NCI-H2107 (cell line): ENCODE measurements at places on chromosomes 5 and 9.

GRCh38 chr9:8391132-8391531, 591.6 kb upstream of the DMAC1 start:
- DNase-seq: no peak

GRCh38 chr5:34608859-34609648, 47.1 kb upstream of the RAI14 start:
- DNase-seq: no peak

GRCh38 chr5:133627180-133627579, 14.8 kb upstream of the FSTL4 start:
- no peak for DNase-seq

DNA sequence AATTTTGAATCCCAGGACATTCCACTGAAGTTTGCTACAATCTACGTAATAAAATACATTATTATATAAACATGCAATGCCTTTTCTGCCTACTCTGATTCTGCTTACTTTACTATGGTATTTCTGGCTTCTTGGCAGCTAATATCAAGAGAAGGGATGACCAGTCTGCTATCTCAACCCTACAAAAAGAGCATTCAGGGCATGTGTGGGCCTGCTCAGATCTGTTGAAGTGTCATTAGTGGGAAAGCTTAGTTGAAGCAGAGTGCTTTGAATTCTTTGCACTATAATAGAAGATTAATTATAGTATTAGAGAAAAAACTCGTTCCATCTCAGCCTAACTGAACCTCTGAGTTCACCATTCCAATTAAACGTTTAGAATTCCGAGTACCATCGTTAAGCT, 339.5 kb upstream of the ISL1 start:
- DNase-seq: no peak

GRCh38 chr5:2324788-2325187, 426.7 kb downstream of the IRX2 start:
- no peak for DNase-seq

- DNase-seq: no peak
These were observed 247.9 kb downstream of the TRPM3 start for GRCh38 chr9:70873506-70873905.

- DNase-seq: no peak
These were observed 14.3 kb downstream of the SYK start for GRCh38 chr9:90815944-90816357.

DNA sequence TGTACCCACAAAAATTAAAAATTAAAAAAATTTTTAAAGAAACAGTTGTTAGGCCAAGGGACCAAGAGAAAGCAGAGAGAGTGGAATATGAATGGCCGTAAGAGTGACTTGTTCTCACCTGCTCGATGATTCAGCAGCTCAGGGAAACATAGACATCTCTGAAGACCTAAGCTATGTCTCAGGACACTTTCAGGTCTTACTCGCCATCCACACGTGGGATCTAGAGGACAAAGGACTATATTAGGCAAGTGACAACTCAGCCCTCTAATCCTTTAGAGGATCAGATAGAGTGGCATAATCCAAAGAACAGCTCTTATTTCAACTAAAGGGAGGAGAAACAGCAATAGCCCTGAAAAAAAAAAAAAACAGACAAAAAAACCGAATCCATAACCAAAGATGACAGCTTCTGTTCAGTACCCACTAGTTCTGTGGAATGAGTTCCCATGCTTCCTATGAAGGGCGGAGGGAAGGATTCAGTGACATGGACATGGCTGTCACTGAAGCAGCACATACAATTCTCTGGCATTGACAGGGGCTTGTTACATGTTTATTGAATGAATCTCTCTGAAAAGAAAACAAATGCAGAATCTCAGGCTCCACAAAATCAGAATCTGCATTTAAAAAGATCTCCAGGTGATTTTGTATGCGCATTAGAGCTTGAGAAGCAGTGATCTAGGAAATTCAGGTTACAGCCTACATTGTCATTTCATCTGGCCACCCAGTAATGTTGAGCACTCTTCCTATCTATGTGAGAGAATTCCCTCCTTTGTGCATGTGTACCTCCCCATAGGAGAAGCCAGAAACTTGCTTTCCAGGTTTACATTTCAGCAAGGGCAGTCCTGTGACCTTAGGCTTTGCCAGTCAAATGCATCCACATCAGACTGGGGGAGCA, 96.0 kb downstream of the KIAA1958 start:
- DNase-seq: no peak

DNA sequence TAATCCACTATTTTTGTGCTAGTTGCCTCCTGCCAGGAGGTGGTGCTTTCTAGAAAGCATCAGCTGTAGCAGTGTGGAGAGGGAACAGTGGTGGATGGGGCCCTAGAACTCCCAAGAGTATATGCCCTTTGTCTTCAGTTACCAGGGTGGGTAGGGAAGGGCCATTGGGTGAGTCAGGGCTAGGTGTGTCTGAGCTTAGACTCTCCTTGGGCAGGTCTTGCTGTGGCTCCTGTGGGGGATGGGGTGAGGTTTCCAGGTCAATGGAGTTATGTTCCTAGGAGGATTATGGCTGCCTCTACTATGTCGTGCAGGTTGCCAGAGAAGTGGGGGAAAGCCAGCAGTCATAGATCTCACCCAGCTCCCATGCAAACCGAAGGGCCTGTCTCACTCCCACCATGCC, 11.3 kb upstream of the ADAMTS12 start:
- DNase-seq: no peak

GRCh38 chr5:156000115-156000514, 326.8 kb upstream of the SGCD start:
- no peak for DNase-seq

GRCh38 chr9:81671880-81672280, 17.5 kb downstream of the TLE1 start:
- DNase-seq: no peak

GRCh38 chr9:4489562-4489918, 728 bp upstream of the SLC1A1 start:
- DNase-seq: no peak

DNA sequence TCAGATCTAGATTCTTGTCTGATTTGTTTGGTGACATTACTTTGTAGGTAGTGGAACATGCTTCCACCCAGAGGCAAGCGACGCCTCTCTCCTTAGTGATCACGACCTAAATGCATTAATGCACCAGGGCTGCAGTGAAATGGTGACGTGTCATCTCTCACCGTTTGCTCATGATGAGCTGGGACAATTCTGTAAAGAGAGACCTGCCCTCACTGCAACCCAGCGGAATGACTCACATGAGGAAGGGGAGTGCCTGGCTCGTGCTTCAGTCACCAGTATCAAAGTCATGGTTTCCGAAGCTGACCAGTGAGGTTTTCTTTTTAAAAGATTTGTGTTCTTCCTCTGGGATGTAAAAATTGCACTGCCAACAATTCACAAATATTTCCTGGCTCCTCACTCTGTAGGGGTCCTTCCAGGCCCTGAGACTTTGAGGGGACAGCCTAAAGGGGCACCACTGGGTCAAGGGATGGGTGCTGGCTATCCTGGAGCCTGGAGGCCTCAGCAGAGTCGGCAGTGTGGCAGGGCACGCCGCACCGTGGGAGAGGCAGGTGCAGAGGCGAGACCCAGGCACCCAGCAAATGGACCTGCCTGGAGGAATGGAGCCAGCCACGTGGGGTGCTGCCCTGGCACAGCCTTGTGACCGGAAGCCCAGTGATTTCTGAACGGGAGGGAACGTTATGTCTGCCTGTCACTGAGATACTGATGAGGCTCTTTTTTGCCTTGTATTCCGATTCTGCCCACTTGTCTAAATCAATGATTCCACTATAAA, 17.3 kb downstream of the QSOX2 start:
- no peak for DNase-seq

GRCh38 chr9:116262448-116262847, 108.9 kb downstream of the PAPPA start:
- no peak for DNase-seq

GRCh38 chr9:33147416-33148169, 19.5 kb downstream of the B4GALT1 start:
- DNase-seq: no peak

GRCh38 chr9:100919506-100919905, 109.0 kb upstream of the PLPPR1 start:
- no peak for DNase-seq

DNA sequence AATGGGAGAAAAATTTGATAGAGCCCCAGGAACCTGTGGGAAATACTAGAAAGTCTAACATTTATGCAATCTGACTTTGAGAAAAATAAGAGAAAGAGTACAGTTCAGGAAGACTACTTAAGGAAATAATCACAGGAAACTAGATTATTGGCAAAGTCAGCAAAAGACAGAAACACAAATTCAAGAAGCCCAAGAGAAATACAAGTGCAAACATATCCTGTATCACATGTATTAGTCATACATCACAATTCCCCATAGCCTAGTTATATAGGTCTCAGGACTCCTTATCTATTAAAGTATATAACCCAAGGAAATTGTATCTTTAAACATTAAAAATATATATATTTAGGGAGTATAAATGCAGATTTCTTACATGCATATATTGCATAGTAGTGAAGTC, 100.8 kb downstream of the HOMER1 start:
- no peak for DNase-seq

DNA sequence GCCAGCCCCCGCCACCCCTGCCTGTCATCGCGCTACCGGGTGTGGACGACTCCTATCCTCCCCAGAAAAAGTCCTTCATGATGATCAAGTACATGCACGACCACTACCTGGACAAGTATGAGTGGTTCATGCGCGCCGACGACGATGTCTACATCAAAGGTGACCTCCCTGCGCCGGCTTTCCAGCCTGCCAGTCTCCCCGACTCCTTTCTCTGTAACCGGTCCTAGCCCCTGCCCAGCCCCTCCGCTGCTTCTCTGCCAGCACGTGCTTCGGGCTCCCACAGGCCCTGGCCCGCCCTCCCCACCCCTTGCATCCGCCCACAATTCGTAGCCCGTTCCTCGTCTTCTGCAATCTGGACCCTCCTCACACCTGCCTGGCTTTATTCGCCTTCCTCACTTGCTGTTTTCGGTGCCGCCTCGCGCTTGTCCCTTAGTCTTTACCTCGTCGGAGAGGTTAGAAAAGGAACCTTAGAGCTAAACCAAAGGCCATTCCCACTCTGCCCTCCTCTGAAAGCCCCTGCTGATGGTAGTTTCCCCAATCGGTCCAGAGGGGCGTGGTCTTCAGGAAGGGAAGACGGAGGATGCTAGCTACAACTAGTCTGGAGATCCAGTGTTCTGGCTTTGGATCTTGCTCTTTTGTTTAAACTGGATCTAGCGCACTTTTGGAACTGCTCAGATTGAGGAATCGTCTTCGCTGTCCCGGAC, 1.4 kb downstream of the CHSY3 start:
- no peak for DNase-seq

- DNase-seq: no peak
These were observed 89.5 kb upstream of the GRIA1 start for GRCh38 chr5:153400931-153401330.

- no peak for DNase-seq
These were observed 269.8 kb upstream of the CDH9 start for GRCh38 chr5:27308153-27308552.

GRCh38 chr5:164302533-164303235, 797.3 kb downstream of the MAT2B start:
- DNase-seq: no peak

DNA sequence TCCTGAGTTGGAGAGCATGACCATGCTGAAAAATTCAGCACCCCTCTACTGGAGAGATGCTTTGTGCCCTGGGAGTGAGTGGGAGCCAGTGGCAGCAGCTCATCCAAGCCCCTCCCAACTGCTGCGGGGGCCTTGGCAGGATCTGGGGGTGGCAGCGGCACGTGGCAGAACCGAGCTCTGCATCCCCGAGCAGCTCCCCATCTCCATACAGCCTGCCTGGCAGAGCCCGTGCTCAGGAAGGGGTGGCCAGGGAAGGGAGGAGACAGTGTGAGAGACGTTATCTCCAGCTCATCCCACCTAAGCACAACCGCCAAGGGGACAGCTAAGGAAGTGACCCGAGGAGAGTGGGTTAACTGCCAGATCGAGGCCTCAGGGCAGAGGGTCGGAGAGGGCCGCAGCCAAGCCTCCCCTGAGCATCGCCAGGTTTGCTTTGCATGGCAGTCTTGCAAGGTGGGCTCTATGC, 17.2 kb upstream of the DPM2 start:
- no peak for DNase-seq

DNA sequence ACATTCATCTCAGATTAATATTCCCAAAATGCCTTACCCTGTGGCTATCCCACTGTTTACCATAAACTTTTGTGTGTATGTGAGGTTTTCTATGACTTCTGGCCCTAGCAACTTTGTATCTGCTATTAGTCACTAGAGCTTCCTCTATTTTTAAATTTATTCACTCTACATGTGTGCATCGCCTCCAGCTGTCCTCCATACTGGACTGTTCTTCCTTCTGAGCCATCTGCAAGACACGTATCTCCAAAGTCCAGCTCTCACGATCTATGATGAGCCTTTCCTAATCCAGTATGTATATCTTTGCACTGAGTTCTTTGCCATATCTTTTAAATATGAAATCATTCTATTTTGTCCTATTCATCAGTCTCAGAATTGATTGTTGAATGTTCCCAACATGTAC, 1.7 kb upstream of the GNG10 start:
- no peak for DNase-seq

DNA sequence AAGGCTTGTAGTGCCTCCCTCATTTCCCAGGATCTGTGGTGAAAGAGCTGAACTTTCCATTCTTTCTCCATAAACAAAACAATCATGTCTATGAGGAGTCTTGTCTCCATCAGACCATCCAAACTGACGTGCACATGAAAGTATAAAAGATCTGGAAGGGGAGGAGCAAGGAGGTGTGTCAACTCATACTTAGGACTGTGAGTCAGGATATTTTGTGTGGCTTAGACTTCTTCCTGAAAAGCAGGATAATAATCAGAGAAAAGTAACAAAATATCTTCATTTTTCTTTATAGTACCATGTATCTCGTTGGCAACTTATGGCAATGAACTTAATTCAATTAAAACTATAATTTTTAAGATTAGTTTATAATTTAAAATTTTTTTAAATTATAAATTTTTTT, 96.0 kb upstream of the PRRC1 start:
- no peak for DNase-seq

- peak; percentile 82 for DNase-seq
These were observed 189.0 kb downstream of the HCN1 start for GRCh38 chr5:45507178-45507577.

GRCh38 chr5:18236386-18236785, 602.1 kb downstream of the TAF11L14 start:
- no peak for DNase-seq

DNA sequence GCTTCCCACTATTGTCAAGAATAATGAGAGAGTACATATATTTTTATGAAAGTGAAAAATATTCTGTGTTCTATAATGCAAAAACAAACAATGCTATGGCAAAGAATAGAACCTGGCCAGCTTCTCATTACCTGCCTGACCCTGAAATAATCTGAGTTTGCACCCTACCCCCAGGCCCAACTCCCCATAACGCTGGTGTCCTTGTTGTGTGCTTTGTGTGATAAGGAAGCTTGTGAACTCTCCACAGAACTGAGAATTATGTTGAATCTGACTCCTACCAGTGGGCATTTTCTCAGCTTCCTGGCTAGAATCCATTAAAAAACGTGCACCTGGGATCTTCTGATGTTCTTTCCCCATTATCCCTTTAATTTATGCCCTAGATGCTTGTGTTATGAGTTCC, 178.0 kb upstream of the GNA14 start:
- no peak for DNase-seq

GRCh38 chr5:14366763-14367162, 214.8 kb upstream of the OTULINL start:
- no peak for DNase-seq

GRCh38 chr9:33468215-33468730, 5.5 kb downstream of the NOL6 start:
- no peak for DNase-seq

- no peak for DNase-seq
These were observed 103.5 kb upstream of the NR3C1 start for GRCh38 chr5:143506836-143507552.

GRCh38 chr5:9667906-9668305, 37.8 kb upstream of the TAS2R1 start:
- no peak for DNase-seq
